ENCODE measurements at places on chromosomes 4 and X. TPM values are rescaled to one million over a fixed set of nuclear protein-coding genes. Genes with fewer than 3 reads are reported as not detected.

JAKMIP1 gene
- not detected for total RNA-seq

GPR119 gene
- not detected for total RNA-seq

AADAT gene
- total RNA-seq, result 3.3 TPM

GPC3 gene
- under 0.01 TPM for total RNA-seq

MAGEA3 gene
- not detected for total RNA-seq

ZFYVE28 gene
- 16.1 TPM for total RNA-seq

FMR1NB gene
- total RNA-seq, result not detected

FGFR3 gene
- total RNA-seq, result 0.92 TPM

DCAF8L2 gene
- not detected for total RNA-seq

DGKK gene
- not detected for total RNA-seq

PDLIM3 gene
- total RNA-seq, result 89.6 TPM

VSIG1 gene
- total RNA-seq, result under 0.01 TPM

PGAM4 gene
- not detected for total RNA-seq

CXCL8 gene
- total RNA-seq, result 2.1 TPM

P2RY10 gene
- not detected for total RNA-seq

AR gene
- 10.4 TPM for total RNA-seq

CENPVL2 gene
- total RNA-seq, result not detected

LUZP4 gene
- total RNA-seq, result not detected

UGT8 gene
- not detected for total RNA-seq
